ENCODE measurements at places on chromosomes 7 and 10.

DNA sequence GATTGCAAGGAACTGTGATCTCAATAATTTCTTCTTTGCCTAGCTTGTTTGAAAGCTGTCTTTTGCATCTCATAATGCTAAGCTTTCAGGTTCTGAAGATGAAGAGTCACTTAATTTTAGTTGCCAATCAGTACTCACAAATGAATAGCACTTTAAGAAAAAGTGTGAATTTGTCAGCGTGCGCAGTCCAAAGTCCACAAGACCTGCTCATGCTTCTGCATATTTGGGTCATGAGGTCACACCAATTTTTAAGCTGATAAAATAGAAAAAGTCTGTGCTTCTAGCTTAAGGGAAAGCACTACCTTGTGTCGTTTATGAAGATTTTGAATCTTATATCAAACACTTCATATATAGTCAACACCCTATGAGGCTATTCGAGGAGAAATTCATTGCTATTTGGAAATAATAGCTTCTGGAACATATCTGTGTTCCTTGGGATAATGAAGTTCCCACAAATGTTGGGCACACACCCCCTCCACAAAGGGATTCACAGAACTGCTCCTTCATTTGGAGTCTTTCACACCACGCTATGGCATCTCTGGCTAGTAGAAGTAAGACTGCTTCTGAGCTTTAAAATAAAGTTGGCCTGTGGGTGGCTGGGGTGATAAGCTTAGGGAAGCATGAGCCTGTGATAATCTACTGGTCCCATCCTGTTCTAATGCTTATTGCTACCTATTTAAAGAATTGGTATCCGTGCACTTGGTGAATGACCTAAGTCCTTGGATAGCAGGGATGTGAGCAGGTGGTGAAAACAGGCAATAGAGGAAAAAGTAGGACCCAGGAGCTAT lies 33.3 kb downstream of the A1CF start:
- DNase-seq = no peak

- no peak for DNase-seq
Measured at GRCh38 chr7:48839108-48839507, 85.2 kb upstream of the CDC14C start.

DNA sequence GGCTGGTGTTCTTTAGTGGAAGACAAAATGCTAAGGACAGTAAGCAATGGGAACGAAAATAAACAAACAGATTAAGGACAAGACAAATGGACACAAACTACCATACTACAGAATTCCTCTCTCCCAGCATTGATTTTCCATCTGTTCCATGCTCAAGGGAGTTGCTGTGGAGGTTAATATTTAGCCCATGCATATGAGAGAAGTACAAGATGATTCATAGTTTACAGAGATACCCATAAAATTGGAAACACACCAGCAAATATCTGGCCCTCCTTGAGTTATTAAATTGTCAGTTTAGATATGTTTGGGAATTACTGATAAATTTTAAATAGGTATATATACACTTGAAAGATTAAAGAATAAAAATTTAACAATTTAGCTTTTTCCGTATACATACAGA lies 69.8 kb downstream of the GLI3 start:
- no peak for DNase-seq

DNA sequence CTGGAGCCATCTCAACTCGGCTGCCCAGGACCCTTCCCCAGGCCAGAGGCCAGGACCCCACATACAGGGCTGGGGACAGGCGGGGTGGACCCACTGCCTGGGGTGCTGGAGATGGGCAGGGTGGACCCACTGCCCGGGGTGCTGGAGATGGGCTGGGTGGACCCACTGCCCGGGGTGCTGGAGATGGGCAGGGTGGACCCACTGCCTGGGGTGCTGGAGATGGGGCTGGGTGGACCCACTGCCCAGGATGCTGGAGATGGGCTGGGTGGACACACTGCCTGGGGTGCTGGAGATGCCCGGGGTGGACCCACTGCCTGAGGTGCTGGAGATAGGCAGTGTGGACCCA lies 32.4 kb upstream of the FOXL3 start:
- no peak for DNase-seq

DNA sequence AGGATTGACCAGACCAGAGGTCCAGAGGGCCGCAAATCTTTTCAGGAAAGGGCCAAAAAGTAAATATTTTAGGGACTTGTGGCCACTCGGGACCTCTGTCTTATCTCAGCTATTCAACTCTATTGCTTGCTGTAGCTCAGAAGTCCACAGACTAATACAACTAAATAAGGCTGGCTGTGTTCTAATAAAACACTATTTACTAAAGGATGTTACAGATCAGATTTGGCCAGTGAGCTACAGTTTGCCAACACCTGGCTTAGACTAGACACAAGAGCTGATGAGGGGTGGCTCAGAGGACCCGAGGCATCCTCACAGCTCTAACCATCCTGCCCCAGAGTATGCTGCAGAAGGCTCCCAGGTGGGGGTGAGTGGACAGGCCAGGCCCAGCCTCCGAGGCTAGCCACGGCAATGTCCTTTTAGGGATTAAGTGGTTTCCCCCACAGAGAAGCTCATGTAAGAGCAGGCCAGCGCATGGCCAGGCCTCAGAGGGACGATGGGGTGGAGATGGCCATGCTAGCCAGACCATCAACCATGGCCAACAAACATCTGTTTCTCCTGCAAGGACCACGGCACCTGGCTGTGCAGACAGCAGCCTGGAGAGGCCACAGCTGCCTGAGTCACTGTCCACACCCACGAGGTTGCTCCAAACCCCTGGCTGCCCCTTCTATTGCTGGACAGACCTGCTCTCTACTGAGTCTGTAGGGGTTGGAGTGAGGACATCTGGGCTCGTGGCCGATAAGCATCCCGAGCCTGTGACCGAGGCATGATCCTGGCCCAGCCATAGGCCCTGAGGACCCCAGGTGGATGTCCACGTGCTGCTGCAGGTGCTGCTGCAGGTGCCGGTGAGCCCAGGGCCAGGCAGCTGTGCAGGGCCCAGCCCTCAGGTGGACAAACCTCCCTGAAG lies 76.5 kb downstream of the AFAP1L2 start:
- no peak for DNase-seq

DNA sequence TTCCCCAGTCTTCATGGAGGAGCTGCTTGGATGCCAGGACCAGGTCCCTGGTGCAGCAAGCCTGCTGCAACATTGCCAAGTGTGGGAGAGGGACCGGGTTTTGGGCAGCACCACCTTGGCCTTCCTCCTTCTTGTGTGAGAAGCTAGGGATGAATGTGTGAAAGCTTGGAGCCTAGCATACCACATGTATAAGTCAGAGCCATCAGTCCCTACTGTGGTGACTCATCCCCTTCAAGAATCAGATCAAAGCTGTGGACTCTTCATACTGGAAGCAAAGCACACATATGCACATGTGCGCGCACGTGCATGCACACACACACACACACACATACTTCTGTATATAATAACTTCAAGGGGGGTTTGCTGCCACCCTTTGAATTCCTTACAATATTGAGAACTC lies 527.8 kb downstream of the LRMDA start:
- no peak for DNase-seq

DNA sequence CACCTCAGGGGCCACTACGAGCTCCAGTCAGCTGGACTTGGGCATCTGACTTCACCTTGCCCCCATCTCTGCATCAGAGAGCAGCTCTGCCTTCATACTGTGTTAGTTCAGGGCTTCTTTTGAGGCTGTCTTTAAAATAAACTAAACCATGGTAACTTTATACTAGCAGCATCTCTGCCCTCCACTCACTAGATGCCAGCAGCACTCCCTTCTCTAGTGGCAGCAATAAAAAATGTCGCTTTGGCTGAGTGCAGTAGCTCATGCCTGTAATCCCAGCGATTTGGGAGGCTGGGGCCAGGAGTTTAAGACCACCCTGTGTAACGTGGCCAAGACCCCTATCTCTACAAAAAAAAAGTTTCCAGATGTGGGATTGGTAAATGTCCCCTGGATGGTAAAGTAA lies 584.4 kb downstream of the INHBA start:
- no peak for DNase-seq

GRCh38 chr7:14717816-14718215 lies 184.7 kb downstream of the DGKB start:
- no peak for DNase-seq

Data from CD4-positive, alpha-beta T cell treated with Interleukin-21 for 1 hour (primary cell).